ENCODE measurements at places on chromosomes 16 and 17.
A peak's percentile ranks its signal among the peaks of the same experiment; 100 is the strongest.

DNA sequence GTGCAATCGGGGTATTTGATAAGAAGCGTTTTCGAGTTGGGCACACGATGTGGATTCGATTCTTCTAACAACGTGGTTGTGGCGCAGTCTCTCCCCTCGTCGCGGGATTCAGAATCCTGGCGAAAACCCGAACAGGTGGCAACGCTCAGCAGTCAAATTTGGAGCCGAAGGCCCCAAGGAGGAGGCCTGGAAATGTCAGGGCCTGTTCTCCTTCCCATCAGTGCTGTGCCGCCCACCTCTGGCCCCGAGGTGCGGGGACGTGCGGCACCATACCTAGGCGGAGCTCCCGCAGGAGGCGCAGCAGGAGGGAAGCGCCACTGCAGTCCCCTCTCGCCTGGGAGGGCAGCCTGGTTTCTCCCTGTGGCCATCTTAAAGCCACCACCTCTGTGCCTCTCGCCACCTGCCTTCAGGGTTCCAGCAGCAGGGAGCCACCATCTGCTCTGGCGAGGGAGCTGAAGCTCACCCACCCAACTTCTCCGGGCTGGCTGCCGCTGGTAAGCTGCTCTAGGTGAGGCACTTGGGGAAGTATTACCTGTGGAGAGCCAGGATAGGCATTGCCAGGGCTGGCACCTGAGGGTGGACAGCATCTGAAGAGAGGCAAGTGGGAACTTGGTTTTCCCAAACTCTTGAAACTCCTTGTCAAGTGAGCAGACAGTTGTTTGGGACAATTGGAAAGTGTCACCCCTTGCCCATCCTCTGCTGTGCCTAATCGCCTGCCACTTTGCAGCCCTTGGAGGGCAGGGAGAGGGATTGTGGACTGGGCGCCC, 2.6 kb upstream of the AATF start:
- no peak for DNase-seq

DNA sequence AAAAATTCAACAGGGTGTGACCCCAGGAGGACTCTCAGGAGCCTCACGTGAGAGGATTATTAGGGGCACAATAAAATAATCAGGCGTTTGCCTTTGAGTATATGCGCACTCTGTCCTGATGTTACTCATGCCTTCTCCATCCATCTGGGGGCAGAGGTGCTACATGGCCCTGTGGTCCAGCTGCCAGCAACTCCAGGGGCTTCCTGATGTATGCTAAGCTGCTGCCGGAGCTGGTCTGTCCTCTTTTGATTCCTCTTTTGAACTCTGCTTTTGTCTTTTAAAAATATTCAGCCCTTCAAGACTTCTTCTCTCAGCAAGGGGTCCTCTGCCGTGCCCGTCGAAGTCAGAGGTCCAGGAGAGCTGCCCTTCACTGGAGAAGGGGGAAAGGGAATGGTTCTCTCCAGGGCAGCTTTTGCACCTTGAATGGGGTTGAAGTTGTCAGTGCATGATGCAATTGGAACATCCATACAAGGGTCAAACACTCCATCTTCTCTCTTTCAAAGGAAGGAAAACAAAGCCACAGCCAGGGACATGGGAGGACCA, 431.4 kb downstream of the SHISA9 start:
- DNase-seq: no peak

GRCh38 chr17:79459003-79459655, 151.7 kb downstream of the RBFOX3 start:
- no peak for DNase-seq

- DNase-seq: peak; percentile 69
Observed at GRCh38 chr16:56911771-56912571, 20.0 kb upstream of the HERPUD1 start.

DNA sequence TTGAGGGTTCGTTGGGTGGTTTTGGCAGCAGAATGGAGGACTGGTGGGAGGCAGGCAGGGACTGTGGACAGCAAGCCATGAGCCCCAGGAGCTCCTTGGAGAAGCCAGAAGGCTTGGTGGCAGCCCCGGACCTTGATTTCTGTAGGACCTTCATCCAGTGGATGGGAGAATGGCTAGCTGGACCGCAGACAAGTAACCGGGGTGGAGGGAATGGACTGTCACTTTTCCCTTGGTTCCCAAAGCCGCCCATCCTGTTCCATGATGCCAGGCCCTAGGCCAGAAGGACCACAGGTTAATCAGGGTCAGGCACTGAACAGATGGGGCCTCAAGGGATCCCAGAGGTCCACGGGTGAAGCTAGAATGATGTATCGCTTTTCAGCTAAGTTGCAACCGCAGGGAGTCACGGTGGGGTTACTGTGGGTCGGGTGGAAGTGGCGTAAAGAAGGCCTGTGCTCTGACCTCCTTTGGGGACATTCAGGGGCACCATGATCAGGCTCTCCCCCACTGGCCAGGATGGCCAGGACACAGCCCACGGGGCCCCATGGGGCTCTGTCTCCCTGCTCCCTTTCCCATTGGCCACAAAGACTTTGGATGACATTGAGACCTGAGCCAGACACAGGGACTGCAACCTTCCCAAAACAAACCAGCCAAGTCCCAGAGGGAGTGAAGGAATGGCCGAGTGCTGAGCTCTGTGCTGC, 66.9 kb upstream of the MRTFB start:
- no peak for DNase-seq

- DNase-seq: no peak
Observed at GRCh38 chr16:88066680-88067529, 115.7 kb downstream of the BANP start.

DNA sequence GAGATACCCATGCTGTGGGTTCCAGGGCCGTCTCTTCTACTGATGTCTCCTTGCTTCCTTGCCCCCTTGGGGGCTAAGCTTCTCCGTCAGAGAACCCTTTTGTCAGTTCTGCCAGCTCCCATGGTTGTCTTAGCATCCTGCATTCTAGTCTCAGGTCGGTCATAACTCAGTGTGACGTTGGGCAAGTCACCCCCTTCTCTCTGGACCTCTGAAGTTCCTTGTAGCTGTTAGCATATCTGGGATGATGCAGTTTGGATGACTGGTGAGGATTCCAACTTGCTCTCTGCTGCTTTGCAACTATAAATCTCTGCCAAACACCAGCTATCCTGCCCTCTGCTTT, 8.9 kb upstream of the MYL4 start:
- DNase-seq: no peak

- DNase-seq: peak; percentile 91
Observed at GRCh38 chr16:82043680-82044584, 8.9 kb downstream of the HSD17B2 start.

GRCh38 chr16:4307215-4308037, 8.4 kb upstream of the GLIS2 start:
- peak; percentile 96 for DNase-seq

- DNase-seq: no peak
Observed at GRCh38 chr16:26598998-26599784, 467.5 kb upstream of the C16orf82 start.

GRCh38 chr17:61002316-61002736, 324.7 kb downstream of the BCAS3 start:
- peak; percentile 77 for DNase-seq

GRCh38 chr17:28340374-28340773, 4.8 kb downstream of the TNFAIP1 start:
- DNase-seq: no peak

DNA sequence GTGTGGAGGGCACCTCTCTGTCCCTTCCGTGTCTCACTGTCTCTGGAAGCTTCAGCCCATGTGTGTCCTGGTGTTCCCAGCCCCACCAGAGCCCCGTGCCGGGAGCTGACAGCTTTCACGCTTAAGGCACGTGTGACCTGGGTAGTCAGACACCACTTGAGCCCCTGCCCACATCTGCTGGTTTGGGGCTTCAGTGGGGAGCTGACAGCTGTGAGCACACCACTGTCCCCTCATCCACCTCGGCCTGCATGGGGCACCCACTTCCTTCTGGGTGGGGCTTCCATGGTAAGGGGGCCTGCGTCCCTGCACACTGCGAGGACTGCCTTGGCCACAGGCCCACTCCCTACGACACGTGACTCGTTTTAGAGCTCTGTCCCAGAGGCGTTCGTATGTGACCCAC, 2.6 kb upstream of the TEDC2 start:
- DNase-seq: no peak

- DNase-seq: no peak
Observed at GRCh38 chr16:1119766-1120576, 23.9 kb upstream of the C1QTNF8 start.

- DNase-seq: no peak
Observed at GRCh38 chr17:40900809-40901356, 15.8 kb upstream of the KRT20 start.

DNA sequence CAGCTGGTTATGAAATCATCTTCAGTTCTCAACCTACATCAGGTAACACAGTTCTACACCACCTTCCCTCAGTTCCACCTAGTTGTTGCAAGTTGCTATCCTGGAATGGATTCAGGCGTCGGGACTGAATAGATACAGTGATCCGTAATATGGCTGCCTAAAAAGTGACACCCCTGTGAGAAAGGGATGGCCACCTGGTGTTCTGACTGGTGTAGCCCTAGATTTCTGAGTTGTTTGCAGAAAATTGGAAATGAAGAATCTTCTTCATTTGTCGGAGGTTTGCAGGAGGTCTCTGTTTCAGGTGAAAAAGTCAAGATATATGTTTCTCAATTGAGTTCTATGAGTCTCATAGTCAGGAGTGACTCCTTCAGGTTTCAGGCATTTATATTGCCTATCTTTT, 225.8 kb upstream of the ELAC2 start:
- DNase-seq: no peak

DNA sequence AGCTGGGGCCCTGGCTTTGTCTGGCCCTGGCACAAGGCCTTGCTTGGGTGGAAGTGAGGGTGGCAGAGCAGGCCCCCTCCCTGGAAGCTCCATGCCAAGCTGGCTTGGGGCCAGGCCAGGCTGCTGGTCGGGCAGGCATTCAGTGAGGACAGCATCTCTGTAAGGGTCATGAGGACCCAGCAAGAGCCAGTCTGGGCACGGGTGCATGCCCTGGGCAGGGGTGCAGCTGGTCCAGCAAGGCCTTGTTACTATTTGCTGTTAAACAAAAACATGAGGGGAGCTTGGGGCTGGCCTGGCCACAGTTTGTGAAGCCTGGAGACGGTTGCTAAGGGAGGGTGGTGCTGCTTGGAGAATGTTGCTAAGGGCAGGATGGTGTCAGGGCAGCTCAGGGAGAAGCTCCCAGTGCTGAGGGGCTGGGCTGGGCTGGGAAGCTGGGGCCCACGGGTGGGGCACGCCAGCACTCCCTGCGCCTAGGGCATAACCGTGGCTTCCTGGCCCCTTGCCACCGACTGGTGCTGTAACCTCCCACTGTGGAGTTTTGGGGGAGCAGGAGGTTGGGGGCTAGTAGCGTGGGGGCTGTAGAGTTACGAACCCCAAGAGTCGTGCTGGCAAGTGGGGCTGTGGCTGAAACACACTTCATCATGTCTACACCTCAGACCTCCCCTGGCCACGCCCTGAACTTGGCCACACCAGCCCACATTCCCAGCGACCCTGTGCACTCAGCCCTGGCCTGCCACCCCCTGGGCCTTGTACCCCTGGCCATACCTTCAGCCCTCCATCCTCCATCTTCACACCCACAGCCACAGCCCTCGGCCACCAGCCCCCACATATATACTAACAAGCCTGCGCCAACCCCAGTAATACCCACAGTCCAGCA, 1.6 kb downstream of the TPPP3 start:
- DNase-seq: no peak

DNA sequence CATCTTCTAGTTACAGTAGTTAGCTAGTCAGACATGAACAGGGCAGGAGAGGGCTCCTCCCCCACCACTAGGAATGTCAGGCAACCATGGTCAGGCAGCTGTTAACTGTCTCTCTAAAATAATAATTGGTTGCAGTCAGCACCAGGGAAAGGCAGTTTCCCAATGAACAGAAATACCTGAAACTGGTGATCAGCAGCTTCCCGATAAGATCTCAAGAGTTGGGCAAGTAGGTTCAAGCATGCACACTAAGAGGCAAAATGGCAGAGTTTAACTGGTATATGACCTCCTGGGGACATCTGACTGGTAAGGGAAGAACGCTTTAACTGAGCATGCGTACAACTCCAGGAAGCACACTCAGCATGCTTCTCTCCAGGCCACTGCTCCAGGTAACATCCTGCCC, 12.6 kb upstream of the XYLT1 start:
- no peak for DNase-seq

- DNase-seq: peak; percentile 50
Observed at GRCh38 chr17:50689956-50690886, 17.5 kb downstream of the ANKRD40 start.

DNA sequence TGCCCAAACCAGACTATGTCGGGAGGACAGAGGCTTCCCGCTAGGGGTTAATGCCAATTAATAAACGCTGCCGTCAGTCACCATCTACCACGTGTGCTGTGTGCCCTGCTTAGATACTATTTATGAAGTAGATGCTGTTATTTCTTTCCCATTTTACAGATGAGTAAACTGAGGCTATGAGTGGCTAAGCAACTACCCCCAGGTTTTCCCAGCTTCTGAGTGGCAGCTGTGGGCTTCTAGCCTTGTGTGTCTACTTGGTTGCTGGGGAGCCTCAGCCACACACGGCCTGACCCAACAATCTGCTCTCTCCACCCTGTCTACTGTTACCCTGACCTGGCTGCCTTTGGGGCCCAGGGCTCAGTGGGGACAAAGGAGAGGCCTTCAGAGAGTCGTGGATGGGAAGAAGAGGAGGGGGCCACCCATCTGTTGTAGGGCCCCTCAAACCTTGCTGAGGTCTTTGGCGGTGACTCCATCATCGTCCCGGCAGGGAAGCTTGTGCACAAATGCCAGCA, 7.1 kb downstream of the GIT1 start:
- DNase-seq: no peak

GRCh38 chr16:77873066-77873465, 84.7 kb downstream of the VAT1L start:
- peak; percentile 20 for DNase-seq

DNA sequence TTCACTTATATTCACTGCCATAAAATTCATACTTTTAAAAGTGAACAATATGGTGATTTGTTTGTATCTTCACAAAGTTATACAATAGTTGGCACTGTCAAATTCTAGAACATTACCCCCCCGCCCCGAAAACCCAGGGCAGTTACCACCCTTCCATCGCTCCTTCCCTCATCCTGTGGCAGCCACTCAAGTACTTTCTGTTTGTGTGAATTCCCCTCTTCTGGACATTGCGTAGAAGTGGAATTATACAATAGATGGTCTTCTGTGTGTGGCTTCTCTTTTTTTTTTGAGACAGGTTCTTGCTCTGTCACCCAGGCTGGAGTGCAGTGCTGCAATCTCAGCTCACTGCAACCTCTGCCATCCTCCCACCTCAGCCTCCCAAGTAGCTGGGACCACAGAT, 58.6 kb downstream of the SPECC1 start:
- no peak for DNase-seq

DNA sequence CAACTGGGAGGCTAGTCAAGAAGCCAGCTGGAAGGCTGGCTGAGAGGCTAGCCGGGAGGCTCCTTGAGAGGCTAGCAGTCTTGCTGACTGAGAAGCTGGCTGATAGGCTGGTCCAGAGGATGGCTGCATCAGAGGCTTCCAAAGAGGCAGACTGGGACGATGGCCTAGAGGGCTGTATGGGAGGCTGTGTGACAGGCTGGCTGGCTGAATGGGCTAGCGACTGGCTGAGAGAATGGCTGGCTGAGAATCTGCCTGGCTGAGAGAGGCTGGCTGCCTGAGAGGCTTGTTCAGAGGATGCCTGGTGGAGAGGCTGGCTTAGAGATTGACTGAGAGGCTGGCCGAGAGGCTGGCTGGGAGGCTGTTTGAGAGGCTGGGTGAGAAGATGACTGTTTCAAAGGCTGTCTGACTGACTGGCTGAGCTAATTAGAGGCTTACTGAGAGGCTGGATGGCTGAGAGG, 34.8 kb upstream of the ACSM2B start:
- DNase-seq: no peak

GRCh38 chr17:36475346-36475970, 11.0 kb upstream of the ZNHIT3 start:
- DNase-seq: no peak
